NCI-H146 (cell line): ENCODE measurements at places on chromosomes 4 and X.

DNA sequence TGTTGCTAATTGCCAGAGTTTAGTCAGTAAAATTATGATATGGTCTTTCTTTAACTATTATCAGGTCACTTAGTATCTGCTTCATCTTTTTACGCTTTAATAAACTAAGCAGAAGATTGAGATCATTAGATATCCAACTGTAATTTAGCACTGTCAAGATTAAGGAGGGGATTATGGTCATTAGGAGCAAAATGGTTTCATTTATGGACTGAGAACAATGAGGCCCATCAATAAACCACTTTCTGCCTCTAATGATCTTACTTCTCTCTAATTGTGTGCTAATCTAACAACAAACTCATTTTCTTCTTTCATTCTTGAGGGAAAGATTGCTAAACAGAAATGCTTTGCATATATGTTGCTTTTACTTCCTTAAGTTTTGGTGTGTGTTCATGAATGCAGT is 340.4 kb downstream of the RPA4 start:
- no peak for DNase-seq

- no peak for DNase-seq
These were observed 70.2 kb downstream of the SUPT20HL2 start for GRCh38 chrX:24243692-24244091.

DNA sequence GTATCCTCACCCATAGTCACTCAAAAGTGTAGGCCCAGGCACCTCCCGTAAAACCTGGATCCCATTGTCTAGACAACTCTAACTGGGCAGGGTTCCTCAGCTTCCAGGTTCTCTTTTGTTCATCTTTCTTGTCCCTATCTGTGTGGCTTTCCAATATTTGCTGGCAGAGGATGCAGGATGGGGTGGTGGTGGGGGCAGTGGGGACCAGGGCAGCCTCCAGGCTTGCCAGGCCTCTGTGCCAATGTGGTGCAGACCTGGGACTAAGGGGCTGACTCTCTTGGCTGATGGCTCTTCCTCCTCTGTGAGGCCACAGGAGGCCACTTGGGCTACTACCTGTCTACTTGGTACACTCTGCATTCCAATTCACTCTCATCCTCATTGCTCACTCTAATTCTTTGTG is 76.4 kb downstream of the NBDY start:
- DNase-seq: no peak

DNA sequence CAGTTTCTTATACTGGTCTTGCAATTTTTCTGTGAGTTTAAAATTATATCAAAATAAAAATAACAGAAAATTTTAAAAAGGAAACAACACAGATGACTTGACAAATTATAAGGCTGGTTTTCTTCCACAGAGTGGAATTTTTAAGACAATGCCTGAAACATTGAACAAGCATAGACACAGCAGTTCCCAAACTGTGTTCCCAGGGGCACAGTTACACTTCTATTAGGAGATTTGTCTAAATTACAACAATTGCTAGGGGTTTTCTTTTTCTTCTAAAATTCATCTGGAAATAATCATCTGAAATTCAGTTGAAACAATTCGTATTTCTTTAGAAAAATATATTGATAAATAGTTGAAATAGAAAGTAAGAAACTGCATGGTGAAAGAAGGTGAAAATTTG is 26.2 kb downstream of the PDE5A start:
- no peak for DNase-seq

DNA sequence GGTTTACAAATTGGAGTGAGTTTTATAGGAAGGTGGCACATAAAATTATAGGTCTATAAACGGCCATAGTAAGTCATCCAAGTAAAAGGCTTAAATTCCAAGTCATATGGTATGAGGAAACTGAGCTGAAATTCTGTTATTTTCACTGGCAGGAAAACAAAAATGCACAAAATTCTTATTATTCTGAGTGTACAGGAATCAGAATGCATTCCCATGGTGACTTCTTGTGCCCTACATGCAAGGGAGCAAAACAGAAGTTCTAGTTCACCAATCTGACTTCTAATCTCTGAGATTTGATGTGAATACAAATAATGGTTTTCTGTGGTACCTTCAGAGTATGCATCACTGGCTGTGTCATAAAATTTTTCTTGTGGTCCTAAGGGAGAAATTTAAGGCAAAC is 102.9 kb downstream of the CLCN4 start:
- DNase-seq: no peak

DNA sequence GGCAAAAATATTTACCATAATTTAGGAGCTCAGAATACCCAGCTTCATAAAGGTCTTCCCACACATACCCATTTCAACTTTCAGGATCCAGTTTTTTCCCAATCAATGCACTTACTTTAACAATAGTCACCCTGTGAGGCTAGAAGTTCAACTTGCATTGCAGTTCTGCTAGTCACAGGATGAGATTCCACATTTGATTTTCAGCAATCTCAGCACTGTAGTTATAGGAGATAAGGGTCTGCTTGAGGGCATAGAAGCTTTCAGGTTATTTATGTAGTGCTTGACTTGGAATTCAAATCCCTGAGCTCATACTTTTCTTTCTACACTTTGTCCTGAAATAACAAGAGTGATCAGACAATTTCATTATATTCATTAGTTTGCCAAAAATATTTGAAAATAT is 78.3 kb upstream of the IL2 start:
- no peak for DNase-seq

DNA sequence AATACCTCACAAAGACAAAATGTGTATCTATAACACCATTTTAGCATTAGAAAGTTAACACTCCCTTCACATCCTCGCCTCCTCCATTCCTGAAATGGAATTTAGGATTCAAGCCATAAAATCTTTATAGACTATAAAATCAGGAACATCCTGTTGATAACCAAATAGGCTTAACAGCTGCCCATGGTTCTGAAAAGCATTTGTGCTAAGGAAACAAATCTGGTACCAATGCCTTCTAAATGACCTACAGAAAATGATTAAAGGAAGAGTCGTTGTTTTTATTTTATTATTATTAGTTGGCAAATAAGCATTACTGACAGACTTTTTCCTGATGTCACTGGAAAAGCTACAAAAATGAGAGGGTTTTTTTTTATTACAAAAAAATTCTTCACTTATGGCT is 79.8 kb downstream of the PAPSS1 start:
- no peak for DNase-seq

GRCh38 chrX:47608130-47608810 is 11.4 kb downstream of the SYN1 start:
- no peak for DNase-seq

DNA sequence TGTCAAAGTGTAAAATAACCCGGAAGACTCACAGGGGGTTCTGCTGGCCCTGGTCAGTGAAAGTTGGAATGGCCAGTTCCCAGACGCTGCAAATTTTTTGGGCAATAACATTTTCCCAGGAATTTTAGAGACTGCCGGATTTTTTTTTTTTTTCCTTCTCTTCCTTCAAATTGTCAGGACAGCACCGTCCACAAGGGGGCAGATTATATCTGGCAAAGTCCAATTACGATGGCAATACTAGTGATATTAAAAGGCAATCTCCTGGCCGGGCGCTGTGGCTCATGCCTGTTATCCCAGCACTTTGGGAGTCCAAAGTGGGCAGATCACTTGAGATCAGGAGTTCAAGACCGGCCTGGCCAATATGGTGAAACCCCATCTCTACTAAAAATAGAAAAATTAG is 20.5 kb downstream of the SLC25A5 start:
- DNase-seq: peak; percentile 59

DNA sequence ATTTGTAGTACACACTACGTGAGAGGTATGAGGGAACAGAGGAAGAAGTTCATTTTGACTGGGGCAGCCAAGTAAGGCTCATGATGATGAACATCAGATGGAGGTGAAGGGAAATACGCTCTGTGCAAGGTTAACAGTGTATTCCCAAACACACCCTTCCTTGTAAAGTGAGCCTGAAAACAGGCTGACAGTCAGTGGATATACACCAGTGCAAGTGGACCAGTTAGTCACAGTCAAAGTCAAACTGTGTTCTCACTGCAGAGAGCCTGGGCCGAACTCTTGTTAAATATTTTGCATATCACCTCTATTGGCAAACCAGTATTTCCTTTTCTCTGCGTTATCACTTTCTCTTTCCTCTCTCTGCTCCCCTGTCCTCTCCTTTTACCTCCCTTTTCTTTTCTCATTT is 23.4 kb upstream of the RHOH start:
- no peak for DNase-seq

GRCh38 chr4:144645631-144646522 is at the start of gene HHIP:
Gene HHIP (plus strand): TSS chr4:144646156. CDS start chr4:144646676, 520 bp downstream.
- DNase-seq: peak; percentile 50

- DNase-seq: no peak
These were observed 83.2 kb upstream of the SCML1 start for GRCh38 chrX:17654116-17654515.

DNA sequence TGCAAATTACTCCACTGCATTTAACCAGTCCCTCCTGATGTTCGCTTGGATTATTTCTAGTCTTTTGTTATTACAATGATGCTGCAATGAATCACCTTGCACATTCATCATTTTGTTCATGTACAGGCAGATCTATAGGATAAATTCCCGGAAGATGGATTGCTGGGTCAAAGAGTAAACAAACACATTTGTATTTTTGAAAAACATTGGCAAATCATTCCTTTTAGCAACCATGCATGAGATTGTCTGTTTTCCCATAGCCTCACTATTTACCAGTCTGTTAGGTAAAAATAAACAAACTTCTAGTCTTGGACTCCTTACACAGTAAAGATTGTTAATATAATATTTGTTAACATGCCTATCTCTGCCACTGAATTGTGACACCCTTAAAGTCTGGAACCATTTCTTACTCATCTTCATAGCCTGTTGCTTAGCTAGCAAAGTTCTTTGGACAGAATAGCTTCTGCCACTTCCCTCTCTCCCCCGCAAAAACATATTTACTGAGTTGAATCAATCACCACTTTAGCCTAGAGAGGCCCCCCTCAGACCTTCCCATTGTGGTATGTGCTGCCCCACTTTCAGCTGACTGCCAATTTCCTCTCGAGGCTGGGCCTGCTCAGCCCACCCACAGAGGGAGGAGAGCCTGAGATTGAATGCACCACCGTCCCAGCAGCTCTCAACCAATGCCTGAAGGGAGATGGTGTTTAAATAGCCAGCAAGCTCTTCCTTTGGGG is 108.4 kb upstream of the ATXN3L start:
- DNase-seq: peak; percentile 20

DNA sequence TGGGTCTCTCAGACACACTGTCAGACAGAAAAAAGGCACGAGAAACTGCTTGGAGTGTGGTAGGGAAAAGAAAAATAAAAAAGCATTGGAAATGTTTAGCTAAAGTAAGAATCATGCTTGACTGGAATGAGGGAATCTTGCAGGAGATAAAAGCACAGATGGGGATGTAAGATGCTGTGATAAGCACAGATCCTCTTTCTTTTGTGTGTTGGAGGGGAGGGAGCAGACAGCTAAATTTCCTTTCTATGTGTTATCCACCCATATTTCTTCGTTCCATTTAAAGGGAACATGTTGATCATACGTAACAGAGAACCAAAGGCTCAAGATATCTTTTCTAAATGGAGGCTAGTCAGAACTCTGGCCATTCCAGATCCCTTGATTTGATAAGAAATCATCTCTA is 614.0 kb upstream of the LCORL start:
- DNase-seq: no peak

GRCh38 chrX:136896121-136896914 is 15.8 kb upstream of the RBMX start:
- DNase-seq: no peak

- no peak for DNase-seq
These were observed 215.0 kb upstream of the GIMD1 start for GRCh38 chr4:106583567-106583966.

- no peak for DNase-seq
These were observed 6.5 kb upstream of the STBD1 start for GRCh38 chr4:76300012-76300411.

DNA sequence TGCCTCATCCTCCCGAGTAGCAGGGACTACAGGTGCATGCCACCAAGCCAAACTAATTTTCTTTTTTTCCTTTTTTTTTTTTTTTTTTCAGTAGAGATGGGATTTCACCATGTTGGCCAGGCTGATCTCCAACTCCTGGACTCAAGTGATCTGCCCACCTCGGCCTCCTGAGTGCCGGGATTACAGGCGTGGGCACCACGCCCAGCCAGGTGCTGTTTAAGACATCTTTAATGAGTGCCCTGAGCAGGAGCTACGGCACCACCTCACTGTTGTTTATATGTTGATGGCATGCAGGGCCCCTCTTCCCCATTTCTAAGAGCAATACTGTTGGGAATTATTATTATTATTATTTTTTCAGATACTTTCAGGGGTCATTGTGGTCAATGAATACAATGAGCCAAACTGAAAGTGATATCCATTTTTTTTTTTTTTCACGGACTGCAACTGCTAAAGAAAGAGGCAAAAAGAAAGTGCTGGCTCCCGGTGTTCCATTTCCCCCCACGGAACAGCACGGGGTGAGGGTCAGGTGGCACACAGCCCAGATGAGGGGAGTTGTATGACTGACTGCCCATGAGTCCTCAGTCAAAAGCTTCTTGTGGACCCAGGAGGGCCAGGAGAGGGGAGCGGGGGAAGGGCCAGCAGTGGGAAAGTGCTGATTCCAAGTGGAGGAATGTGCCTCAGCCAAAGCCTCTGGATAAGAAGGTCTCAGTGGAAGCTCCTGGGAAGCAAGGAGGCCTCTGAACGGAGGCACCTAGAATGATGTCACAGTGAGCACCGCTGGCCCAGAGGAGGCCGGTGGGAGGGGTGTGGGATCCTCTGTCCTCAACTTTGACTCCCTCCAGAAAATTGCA is 101.8 kb upstream of the HPF1 start:
- no peak for DNase-seq

DNA sequence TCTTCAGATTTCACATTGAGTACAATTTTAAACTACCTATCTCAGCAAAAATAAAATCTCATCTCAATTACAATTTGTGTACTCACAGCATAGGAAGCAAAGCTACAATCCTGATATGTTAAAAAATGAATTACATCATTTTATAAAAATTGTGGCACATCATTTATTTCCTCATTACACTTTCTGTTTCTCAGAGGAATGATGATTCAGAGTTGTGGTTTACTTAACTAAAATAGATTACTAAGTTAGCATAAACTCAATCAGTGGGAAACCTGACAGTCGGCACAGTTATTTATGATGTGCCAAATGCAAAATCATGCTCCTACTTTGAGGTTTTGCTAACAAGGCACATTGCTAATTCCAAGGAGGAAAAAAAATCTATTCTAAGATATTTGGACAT is 325.0 kb downstream of the FBXO8 start:
- DNase-seq: no peak

DNA sequence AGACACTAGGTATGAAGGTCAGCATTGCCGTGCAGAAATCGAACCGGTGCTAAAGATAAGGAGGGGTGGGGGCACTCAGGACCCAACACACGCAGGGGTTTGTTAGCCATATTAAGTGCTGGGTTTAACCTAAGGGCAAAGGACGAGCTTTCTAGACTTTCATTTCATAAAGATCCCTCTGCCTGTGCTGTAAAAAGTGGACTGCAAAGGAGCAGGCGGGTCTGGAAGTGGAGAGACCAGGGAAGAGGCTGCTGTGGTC is 1.3 kb downstream of the CASP3 start:
- peak; percentile 10 for DNase-seq
